Activated CD4-positive, alpha-beta T cell treated with anti-CD3 and anti-CD28 coated beads for 24 hours (primary cell): ENCODE measurements at places on chromosomes 5 and 9.

GRCh38 chr9:75979362-75979761 lies 88.9 kb downstream of the PCSK5 start:
- DNase-seq = no peak

GRCh38 chr5:98454407-98454806 lies 319.1 kb upstream of the RGMB start:
- no peak for DNase-seq

GRCh38 chr5:170486371-170486770 lies 17.4 kb upstream of the KCNIP1 start:
- no peak for DNase-seq

GRCh38 chr5:38583500-38583899 lies 27.1 kb upstream of the LIFR start:
- DNase-seq = no peak

- DNase-seq = no peak
Observed at GRCh38 chr5:151285683-151286082, 17.9 kb downstream of the SLC36A3 start.

- DNase-seq = peak; percentile 26
Observed at GRCh38 chr9:109974143-109974917, 194.3 kb downstream of the PALM2AKAP2 start.

DNA sequence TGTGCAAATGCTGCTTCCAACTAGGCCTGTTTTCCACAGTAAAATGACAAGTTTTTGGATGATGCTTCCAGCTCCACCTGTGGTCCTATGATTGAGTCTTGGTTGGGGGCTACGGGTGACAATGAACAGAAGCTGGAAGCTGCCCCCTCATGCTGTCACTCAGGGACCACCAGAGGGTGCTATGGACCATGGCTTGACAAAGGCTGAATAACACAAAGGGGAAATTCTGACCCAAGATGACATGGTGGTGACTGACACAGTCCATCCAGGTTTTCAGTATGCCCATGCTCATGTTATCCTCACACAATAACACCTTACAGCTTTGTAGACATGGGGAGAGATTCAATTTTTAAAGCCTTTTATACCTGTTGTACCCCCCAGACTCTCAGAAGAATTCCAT lies 23.9 kb upstream of the SAP30L start:
- DNase-seq = no peak
